HL-60 (cell line): ENCODE measurements at places on chromosomes 3 and 15.

DNA sequence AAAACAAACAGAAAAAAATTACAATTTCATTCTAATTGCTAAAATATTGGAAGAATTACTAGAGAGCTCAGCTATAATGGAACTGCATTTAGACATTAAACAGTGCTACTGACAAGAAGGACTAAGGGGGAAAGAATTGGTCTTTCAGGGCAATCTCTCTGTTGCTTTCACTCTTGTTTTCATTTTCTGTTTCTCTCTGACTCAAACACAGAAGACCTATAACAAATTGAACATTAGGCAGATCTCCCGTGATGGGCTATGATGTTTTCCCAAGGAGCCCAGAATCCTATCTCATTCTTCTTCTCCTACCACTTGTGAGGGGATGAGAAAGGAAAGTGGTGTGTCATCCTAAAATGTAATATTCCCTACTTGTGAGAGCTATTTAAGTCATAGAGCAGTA is 358.0 kb upstream of the TGFBR2 start:
- no peak for DNase-seq

GRCh38 chr3:132730891-132731580 is 8.8 kb upstream of the NPHP3 start:
- DNase-seq = peak; percentile 12

- peak; percentile 16 for DNase-seq
Measured at GRCh38 chr15:56052395-56053045, 59.1 kb upstream of the NEDD4 start.

- DNase-seq = no peak
Measured at GRCh38 chr15:61053401-61053965, 175.6 kb downstream of the RORA start.

GRCh38 chr3:73548436-73548835 is 76.3 kb downstream of the PDZRN3 start:
- DNase-seq = no peak

DNA sequence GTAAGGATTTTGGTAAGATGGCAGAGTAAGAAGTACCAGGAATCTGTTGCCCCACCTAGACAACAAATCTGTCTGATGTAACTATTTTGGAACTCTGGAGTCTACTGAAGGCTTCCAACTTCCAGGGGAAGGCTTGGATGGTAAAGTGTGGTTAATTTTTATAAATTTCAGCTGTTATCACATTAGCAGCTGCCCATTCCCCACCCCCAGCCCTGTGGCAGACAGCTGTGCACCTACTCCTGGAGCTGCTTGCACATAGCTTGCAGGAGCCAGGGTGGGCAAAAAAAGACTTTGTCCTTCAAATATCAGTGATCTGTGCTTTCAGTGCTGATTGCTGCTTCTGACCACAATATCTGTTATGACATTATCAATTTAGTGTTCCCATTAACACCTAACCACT is 47.4 kb downstream of the FRMD5 start:
- DNase-seq = no peak

GRCh38 chr3:14261229-14261628 is 82.6 kb downstream of the LSM3 start:
- peak; percentile 71 for DNase-seq

DNA sequence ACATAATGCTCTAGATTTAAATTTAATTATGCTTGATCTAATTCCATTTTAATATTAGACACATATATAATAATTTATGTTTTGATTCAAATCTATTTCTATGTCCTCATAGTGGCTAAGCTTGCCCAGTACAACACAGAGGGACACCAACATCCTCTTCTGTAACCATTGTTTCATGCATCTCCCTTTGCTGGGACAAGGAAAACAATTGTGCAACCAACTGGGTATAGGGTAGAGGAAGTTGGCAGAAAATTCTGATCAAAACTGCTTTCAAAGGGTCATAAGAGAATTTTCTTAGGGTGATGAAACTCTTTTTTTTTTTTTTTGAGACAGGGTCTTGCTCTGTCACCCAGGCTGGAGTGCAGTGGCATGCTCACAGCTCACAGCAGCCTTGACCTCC is 121.4 kb upstream of the SGO1 start:
- DNase-seq = peak; percentile 66

- no peak for DNase-seq
Measured at GRCh38 chr3:32703491-32703972, 18.5 kb downstream of the CNOT10 start.

- no peak for DNase-seq
Measured at GRCh38 chr3:53030619-53031449, 15.0 kb downstream of the SFMBT1 start.

DNA sequence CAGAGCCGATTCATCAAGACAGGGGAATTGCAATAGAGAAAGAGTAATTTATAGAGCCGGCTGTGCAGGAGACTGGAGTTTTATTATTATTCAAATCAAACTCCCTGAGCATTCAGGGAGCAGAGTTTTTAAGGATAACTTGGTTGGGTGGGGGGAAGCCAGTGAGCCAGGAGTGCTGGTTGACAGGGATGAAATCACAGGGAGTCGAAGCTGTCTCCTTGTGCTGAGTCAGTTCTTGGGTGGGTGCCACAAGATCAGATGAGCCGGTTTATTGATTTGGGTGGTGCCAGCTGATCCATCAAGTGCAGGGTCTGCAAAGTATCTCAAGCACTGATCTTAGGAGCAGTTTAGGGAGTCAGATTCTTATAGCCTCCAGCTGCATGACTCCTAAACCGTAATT is 95.4 kb upstream of the CCDC80 start:
- DNase-seq = no peak

- no peak for DNase-seq
Measured at GRCh38 chr3:15520185-15520584, 1.3 kb downstream of the COLQ start.

DNA sequence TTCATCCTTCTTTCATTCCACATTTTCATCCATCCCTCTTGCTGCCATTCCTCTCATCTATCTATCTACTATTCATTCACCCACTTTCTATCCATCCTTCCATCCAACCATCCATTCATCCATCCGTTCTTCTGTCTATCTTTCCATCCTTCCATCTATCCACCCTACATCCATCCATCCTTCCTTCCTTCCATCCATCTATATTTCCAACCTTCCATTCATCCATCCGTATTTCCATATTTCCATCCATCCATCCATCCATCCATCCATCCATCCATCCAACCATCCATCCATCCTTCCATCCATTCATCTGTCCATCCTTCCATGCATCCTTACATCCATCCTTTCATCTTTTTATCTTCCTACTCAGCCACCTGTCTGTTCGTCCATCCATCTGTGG is 14.0 kb downstream of the SLC6A20 start:
- DNase-seq = no peak

DNA sequence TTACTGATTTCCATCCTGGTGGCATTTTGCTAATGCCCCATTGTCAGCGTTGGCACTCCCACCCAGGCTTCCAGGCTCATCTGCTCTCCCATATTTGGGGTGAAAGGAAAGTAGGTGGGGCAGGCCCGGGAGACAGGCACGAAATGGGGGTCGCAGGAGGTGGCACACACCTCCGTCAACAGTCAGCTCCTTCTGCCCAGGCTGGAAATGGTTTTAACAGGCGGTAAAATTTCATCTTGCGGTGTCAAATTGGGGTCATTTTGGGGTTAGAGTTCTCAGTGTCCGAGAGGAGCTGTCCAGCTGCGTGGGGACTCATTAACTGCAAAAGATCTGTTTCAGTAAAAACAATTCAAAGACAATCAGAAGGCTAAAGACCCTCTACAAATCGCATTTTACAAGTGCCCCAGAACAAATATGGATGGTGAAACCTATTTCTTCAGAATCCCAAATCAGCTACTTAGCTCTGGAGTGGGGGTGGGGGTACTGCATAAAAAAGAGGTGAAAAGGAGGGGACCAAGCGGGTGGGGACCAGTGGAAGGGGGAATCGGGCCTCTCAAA is 4.2 kb upstream of the MEIS2 start:
- no peak for DNase-seq

DNA sequence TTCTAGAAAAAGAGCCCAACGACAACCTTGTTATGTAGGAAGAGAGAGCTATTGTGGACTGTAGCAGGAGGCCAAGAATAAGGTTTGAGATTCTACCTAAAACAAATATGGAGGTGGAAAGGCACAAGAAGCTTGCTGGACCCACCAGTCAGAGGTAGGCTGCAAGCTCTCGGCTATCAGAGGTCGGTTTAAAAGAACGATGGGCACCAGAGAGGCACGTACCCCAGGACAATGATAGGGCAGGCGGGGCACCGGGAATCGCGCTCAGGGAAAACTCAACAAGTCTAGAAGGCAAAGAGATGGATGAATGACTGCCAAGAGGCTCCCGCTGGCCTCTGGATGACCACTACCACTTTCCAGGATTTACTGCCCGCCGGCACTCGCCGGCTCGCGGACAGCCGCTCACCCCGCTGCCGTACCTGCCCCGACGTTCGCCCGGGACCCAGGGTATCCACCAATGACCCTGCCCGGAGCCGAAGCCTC is 1.1 kb downstream of the HDGFL3 start:
- no peak for DNase-seq

DNA sequence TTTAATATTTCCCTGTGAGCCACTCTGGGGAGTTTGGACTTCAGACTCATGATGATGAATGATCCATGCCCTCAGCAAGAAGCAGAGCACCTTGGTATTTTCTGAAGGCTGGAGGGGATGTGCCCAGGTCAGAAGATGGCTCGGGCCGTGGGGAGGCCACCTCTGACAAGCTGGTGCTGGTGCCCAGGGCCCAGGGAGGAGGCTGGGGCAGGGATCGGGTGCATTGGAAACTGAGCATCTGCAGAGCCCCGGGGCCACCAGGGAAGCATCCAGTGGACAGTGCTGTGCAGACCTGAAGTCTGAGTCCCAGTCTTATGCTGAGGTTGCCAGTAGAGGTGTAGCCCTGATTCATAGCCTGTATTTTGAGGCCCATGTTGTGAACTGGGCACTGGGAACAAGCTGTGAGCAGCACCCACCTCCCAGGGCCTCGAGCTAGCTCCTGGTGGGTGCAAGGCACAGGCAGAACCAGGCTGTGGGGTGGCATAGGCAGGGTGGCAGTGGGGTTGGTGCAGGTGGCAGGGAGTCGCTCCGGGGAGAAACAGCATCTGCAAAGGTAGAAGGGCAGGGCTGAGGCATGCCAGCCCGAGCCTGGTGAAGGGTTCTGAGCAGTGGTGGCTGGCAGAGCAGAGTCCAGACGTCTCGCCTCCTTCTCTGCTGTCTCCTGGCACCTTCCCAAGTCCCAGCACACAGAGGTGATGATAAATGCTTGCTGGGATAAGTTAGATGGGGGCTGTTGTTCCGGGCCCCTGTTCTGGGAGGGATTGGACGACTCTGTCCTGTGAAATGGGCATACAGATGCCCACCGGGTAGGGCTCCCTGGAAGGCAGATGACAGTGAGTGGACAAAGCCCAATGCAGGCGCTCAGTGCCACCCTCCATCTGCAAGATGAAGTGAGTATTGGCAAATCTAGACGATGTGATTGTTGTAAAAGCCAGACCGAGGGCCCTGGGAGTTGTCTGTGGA is 10.6 kb downstream of the DNAJB8 start:
- no peak for DNase-seq

- no peak for DNase-seq
Measured at GRCh38 chr3:77411334-77411733, 371.4 kb downstream of the ROBO2 start.

DNA sequence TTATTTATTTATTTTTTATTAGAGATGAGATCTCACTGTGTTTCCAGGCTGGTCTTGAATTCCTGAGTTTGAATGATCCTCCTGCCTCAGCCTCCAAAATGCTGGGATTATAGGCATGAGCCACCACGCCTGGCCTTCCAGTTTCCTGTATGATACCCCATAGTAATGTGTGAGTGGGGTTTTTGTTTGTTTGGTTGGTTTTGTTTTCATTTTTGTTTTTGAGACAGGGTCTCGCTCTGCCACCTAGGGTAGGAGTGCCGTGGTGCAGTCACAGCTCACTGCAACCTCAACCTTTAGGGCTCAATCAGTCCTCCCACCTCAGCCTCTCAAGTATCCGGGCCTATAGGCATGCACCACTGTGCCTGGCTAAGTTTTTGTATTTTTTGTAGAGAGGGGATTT is 30.9 kb downstream of the GOLM2 start:
- no peak for DNase-seq

GRCh38 chr3:125151916-125152315 is 60.6 kb downstream of the SLC12A8 start:
- no peak for DNase-seq

GRCh38 chr15:72312605-72313447 is 7.1 kb downstream of the CELF6 start:
- peak; percentile 66 for DNase-seq

- DNase-seq = no peak
Measured at GRCh38 chr3:4848176-4848825, 130.9 kb upstream of the BHLHE40 start.

GRCh38 chr3:27503526-27503925 is 19.3 kb upstream of the SLC4A7 start:
- DNase-seq = no peak

DNA sequence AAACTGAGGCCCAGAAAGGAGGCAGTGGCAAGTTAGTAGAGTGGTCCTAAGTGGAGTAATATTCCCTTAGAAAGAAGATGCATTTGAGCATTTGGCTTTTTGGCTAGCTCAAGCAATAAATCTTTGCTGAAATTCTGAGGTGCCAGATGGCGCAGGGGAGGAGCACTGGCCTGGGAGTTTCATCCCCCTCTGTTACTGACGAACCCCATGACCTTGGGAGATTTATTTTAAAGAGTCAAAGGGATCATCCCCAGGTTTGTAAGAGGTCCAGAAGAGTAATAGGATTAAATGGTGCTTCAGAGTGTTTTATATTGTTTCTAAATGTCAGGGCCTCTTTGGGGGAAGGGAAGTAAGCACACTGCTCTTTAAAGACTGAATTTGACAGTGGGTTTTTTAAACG is 85.1 kb upstream of the PIAS1 start:
- no peak for DNase-seq

DNA sequence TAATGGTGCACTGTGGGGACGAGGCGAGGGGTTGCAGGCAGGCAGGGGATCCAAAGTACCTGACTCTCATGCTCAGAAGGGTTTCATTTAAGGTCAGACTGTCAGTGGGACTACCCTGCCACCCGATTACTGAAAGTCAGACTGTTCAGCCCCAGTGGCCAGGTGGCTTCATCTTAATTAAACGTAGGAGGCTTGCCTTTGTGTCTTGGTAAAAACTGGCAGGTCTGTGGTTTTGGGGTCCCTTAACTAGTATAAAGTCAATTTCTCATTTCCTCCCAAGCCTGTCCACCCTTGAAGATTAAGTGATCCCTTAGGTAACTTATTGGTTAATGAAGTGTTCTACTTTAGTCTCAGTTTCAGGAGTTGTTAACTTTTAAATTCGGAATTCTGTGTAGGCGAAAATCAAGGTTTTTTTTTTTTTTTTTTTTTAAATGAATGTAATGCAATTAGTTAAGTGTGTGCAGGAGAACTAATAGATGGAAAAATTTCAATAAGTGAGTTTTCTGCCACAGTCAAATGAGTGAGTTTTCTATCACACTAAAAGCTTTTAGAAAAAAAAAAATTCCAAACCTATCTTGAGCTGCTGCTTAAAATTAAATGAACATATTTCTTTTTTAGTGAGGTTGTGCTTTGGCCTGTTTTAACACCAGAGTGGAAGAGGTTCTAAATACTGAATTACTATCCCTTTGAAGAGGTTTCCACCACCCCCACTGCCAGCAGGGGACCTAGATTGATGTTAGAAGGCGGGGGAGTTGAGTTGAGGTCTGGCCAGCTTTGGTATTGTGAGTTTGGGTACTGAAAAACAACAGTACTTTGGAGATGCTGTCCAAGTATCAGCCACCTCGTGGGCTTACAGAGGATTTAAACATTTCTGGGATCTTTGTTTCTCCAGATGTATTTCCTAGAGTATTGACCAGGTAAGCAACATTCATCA is 15.2 kb downstream of the ITPR1 start:
- DNase-seq = no peak

- no peak for DNase-seq
Measured at GRCh38 chr3:2130726-2131125, 32.1 kb downstream of the CNTN4 start.

- no peak for DNase-seq
Measured at GRCh38 chr3:184175981-184176376, 1.3 kb downstream of the AP2M1 start.

GRCh38 chr3:88640581-88640980 is 466.8 kb upstream of the EPHA3 start:
- DNase-seq = no peak
